DMS53 (cell line): ENCODE measurements at places on chromosomes 11 and 22.

GRCh38 chr11:18312663-18313420, 9.1 kb downstream of the HPS5 start:
- DNase-seq, result no peak

DNA sequence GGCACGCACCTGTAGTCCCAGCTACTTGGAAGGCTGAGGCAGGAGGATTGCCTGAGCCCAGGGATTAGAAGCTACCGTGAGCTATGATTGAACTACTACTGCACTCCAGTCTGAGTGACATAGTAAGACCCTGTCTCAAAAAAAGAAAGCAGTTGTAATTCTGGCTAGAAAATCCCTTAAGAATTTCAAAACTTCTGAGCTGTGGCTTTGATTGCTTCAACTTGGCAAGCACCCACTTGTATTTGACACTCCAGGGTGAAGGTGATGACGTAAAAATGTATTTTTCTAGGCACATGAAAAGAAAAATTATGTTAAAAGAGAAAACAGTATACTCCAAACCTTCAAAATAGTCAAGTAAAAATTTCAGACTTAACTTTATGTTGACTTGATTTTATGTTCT, 23.6 kb upstream of the ALKBH3 start:
- no peak for DNase-seq

DNA sequence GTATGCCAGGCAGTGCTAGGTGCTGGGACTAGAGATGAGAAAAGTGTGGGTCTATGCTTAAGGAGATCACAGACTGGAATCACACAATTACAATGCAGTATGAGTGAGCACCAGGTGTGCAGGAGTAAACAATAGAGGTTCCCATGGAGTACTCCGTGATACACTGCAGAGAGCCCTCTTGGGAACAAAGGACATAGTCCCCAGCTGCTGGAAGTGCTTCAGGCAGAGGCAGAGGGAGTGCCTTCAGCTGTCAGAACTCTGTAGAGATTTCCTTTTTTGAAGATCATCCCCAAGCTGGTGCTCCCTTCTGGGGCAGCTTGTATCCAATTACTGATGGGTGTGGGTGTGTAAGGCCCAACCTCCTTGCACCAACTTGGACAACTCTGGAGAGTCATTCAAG, 143.5 kb upstream of the PLET1 start:
- DNase-seq, result peak; percentile 98

DNA sequence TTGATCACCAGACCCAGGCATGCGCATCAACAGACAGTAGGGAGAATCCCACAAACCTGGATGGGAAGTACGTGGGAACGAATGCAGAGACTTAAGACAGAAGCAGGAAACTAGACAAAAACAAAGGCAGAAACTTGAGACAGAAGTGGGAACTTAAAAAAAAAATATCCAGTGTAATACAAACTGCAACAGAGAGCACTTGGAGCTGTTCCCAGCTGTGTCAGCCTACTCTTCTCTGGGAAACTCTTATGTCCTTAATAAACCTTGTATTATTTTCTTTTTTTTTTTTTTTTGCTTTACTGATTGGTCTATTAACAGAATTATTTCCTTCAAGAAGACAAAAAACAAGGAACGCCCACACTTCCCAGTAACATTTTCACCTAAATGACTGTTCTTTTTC, 1818.1 kb upstream of the RAG2 start:
- no peak for DNase-seq

- no peak for DNase-seq
Measured at GRCh38 chr11:69425444-69425843, 56.0 kb upstream of the LINC01488 start.

DNA sequence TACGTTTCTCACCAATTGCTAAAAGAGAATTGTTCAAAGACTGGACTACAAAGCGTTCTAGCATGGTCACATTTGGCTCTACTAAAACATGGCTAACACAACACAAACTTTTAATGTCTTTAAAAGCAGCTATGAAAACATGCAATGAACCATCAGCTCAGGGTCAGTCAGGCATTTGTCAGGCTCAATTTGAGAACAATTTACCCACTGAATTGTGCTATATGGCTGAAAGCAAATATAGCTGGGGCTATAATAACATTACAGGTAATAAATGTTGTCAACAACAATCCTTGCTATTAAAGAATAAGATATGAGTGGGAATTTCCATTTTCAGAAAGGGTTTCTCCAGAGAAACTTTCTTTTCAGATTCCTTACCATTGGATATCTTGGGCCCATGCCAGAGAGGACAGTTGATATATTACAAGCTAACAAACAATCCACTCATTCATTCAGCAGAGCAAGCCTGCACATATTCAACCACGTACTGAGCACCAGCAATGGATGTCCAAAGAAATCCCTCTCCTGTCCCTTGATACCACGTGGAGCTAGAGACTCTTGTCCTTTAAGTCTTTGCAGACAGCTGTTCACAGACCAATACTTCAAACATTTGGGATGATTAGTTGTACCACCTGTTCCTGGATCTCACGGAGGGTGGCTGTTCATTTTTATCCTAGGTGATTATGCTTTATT, 82.5 kb upstream of the DDI1 start:
- peak; percentile 10 for DNase-seq

GRCh38 chr11:69394869-69395246, 86.6 kb upstream of the LINC01488 start:
- no peak for DNase-seq
